ENCODE measurements at places on chromosomes 5 and 9.

GRCh38 chr9:91818647-91819403 is 131.2 kb downstream of the ROR2 start:
- no peak for DNase-seq

DNA sequence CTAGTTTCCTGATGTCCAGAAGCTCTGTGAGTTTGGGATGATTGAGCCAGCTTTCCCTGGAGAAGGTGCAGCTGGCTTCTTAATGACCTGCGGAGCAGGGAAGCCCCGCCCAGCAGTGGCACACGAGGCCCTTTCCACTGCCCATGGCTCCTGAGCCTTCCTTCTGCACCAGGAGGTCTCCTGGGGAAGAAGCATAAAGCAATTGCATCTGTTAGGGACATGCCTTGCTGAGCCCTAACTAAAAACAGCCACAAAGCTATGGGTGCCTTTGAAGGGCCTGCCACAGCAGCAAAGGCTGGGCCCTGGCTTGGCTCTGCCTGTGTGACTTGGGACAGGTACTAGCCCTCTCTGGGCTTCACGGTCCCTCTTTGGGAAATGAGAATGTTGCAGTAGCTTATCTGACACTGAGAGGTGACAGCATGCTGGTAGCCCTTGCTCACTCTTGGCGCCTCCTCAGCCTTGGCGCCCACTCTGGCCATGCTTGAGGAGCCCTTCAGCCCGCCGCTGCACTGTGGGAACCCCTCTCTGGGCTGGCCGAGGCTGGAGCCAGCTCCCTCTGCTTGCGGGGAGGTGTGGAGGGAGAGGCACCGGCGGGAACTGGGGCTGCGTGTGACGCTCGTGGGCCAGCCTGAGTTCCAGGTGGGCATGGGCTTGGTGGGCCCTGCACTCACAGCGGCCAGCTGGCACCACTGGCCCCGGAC is 218.4 kb downstream of the FSTL4 start:
- no peak for DNase-seq

- no peak for DNase-seq
Measured at GRCh38 chr5:56951126-56951945, 587 bp downstream of the MIER3 start.

DNA sequence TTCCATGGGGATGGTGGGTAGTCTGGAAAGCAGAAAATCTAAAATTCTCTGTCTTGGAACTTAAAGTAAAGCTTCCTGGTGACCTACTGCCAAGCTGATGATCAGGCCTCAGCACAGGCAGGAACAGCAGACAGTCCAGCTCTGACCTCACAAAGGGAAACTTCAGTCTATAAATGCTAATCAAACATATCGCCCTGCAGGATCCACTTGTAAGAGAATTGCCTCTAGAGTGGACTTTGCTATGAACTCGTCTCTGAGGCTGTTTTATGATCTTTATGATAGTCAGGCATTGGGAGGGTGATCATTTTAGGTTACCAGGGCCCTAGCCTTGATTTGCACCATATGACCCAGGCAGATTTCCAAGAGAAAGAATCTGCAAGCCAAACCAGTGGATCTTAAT is 67.6 kb upstream of the SELENOP start:
- DNase-seq = no peak

- no peak for DNase-seq
Measured at GRCh38 chr5:2752821-2753439, 1.5 kb upstream of the IRX2 start.

DNA sequence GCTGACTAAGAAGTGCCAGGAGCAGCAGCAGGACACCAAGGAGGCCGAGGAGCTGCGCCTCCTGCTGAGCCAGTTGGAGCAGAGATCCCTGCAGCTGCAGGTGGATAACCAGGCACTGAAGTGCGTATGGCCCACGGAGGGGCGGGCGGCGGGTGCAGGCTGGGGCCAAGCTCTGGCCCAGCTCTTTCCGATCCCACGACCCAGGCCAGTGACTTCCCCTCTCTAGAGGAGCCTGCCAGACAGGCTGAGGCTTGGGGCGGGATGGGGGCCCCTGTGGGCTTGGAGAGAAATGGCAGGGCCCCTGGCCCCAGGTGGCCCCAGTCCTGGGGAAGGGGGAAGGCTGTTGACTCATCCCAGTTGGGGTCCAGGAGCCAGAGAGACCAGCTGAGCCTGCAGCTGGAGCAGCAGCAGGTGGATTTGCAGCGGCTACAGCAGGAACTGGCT is 3.6 kb downstream of the PTRH1 start:
- no peak for DNase-seq

- DNase-seq = no peak
Measured at GRCh38 chr5:939368-939767, 46.7 kb downstream of the TRIP13 start.

DNA sequence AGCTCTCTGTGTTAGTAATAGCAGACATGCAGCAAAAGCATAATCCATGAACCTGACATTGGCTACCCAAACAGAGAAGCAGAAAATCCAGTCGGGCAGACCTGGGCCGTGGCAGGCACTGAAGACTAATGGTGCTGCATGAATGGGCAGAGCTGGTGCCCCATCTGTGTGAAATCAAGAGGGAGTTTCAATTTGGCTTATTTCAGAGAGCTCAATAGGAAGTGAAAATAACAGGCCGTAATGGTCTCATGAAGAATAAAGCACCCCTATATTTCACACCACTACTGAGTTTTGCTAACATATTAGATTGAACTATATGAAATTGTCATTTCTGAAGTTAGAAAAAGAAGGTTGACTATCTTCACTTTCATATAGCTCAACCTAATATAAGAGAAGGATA is 149.7 kb downstream of the ENC1 start:
- DNase-seq = no peak

DNA sequence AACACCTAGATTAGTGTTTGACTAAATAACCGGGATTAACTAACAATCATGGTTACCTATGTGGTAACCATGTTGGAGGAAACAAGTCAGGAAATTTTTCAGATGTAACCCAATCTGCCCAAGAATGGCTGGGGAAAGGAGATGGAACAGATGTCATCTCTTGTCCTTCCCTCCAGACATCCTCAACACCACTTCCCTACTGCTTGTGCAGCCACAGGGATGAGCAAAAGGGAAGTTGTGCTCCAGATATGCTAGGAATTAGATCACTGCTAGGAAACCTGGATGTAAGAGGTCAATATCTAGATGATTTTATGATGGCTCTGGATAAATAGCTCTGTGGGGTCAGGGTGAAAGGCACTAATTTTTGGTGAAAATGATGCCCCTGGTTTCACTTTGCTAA is 61.3 kb upstream of the ELL2 start:
- DNase-seq = no peak

GRCh38 chr9:111839987-111840386 is 45.2 kb upstream of the SHOC1 start:
- no peak for DNase-seq

DNA sequence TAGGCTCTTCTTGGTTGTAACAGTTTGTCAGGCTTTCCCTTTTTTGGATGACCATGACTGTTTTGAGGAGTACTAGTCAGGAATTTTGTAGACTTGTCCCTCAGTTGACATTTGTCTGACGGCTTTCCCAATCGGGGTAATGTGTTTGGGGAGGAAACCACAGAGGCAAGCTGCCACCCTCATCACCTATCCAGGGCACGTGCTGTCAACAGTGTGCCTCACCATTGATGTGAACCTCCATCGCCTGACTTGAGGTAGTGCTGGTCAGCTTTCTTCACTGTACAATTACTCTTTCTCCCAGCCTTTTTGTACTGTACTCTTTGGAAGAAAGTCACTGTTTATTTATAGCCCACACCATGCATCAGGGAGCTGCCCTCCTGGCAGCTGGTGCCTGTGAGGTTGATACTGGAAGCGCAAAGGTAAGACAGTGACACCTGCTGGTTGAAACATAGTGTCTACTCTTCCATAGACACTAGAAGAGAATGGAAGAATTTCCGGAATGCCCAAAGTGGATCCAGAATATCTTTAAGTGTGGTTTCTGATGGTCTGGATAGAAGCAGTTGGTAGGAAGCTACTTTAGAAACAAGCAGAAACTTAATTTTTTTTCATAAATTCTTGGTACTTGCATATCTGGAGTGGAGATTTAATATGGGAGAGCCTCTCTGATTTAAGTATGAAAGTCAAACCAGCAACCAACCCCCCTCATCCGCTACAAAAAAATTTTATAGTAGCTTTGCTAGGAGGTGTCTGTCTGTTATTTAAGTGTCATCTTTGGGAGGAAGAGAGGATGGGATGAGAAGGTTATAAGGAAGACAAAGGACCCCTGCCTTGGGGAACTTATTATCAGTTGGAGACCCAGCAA is 69.3 kb downstream of the SNX30 start:
- DNase-seq = peak; percentile 64

DNA sequence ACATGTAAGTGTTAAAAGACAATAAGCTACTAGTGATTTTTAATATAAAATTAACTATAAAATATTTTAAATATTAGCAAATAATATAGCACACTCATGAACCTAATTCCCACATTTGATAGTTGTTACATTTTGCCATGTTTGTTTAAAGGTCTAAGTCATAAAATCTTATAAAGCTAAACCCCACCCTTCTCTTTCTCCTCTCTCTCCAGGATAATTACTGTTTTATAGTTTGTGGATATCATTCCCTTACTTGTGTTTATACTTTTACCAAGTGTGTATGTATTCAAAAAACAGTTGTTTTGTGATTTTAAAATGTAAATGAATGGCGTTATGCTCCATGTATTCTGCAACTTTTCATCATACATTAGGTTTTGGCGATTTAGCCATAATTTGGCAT is 34.2 kb downstream of the LYRM7 start:
- no peak for DNase-seq

DNA sequence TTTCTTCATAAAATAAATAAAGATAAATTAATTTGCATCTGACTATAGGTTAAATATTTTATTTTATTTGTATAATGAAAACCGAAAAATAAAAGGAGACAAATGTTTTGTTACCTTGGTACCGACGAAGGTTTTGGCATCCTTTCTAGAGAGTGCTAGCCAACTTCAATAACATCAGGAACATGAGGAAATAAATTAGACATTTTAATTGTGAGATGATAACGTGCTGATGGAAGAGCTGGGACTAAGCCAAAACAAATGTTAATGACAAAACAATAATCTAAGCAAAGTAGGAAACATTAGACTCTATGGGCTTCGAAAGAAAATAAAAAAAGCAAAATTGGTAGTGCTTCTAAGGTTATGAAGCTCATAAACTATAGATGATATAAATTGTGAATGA is 201.0 kb downstream of the IRX2 start:
- no peak for DNase-seq

- DNase-seq = no peak
Measured at GRCh38 chr9:127202461-127203169, 62.0 kb upstream of the GARNL3 start.

DNA sequence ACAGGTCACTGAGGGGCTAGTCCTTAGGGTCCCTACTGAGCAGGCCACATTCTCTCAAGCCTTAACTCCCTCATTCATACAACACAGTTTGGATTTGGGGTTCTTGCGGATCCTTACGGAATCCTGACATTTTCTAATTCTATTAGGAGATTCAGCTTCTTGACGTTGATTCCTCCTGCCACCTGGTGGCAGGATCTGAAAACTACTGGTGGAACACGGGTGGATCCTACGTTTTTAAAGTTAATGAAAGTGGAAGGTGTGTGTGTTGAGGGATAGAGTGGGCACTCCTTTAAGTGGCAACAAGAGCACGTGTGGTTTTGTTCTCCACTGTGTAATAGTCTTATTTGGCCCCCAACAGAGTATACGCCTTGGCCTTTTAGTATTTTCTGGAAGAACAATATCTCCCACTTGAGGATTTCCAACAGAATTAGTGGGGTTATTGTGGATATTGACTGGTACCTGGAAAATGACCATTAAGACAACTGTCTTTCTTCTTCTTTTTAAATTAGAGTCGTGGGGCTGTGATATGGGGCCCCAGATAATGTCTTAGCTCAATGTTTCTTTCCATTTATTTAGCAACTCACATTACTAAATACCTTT is 25.2 kb downstream of the SLC28A3 start:
- DNase-seq = no peak

DNA sequence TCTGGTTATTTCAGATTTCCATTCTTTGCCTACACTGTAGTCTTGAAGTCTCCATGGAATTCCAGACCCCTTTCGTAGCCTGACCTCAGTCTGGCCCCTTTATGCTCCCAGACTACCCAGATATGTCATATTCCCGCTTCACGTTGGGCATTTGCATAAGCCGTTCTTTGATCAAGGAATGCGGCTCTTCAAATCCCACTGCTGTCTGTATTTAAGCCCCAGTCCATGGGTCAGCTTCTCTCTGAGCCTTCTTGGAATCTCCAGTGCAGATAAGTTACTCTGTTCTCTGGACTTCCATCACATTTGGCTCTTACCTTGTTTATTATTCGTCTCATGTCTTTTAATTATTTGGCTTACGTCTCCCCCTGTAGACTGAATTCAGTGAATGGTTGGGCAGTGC is 97.4 kb downstream of the PARP8 start:
- DNase-seq = no peak

DNA sequence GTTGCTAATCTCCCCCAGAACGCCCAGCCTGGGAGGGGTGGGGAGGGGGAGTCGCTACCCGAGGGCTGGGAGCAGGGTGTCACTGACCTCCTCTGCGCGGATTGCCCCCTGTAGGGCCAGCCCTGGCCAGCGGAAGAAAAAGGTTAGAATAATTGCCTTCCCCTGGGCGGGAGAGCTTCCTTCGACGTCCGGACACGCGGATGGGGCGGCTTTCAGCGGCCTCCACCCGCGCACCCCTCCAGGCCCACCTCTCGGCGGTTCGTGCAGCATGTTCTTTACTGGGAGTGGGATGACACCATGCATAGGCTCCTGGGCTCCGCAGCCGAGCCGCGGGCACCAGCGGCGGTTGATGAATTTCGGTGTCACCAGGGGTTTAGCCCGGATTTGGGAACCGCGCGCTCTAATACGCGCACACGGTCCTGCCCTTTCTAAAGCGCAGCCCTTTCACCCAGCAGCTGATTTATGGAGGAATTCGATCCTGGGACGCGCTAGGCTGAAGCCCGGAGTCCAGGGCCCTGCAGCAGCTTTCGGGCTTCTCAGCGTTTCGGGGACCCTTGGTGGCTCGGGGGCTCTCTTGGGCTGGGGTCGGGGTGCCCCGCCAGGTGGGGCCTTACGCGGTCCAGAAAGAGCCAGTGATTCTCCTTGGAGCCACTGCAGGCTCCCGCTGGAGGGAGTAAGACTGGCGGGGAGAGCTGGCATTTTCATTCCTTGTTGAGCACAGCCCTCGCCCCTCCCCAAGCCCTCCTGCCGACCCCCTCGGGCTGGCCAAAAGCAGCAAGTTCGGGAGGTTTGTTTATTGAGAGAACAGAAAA is 10.1 kb downstream of the LMX1B start:
- no peak for DNase-seq

- DNase-seq = no peak
Measured at GRCh38 chr9:25709941-25710340, 31.7 kb upstream of the TUSC1 start.

DNA sequence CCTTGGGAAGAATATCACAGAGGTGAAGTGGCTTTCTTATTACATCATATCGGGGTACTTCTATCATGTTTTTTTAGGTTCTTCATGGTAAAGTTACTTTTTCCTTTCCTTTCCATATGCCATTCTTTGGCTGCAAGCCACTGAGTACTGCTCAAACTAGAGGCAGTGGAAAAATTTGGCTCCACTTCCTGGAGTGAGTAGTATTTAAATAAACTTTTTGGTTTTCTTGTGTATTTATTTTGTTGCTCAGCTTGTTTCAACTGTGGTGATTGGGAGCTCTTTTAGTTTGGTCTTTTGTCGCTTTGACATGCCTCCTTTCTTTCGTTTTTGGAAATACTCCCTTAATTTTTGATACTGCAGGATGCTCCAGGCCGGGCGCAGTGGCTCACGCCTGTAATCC is 69.8 kb downstream of the WDR70 start:
- DNase-seq = no peak

Data from AG09309 (cell line).